ENCODE measurements at places on chromosomes 6 and 20.

- no peak for DNase-seq
Measured at GRCh38 chr20:2212456-2213015, 83.3 kb upstream of the TGM3 start.

- DNase-seq = no peak
Measured at GRCh38 chr6:36979347-36979742, 6.7 kb downstream of the MTCH1 start.

GRCh38 chr6:2194643-2195042, 50.8 kb downstream of the GMDS start:
- no peak for DNase-seq

DNA sequence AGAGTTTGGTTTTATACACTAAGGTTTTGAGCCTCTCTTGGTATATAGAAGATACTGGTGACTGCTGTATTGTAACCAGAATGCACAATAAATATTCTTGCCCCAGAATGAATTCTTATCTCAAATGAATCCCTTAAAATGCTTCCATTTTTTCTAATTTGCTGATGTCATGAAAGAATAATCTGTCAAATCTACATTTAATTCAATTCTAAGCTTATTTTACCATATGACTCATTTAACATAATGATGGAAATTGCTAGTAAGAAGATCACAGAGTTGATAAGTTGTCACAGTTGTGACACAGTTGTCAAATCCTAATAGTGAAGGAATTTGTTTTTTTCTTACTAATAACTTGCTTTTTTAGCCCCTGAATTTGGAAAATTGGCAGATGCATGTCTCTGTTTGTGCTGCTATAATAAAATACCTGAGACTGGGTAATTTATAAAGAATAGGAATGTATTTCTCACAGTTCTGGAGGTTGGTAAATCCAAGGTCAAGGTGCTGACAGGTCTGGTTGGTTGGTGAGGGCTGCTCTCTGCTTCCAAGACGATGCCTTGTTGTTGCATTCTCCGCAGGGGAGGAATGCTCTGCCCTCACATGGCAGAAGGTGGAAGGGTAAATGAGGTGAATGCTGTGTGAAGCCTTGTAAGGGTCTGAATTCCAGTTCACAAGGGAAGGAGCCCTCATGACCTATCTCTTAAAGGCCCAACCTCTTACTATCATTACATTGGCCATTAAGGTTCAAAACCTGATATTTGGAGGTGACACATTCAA, 4.7 kb downstream of the ECT2L start:
- DNase-seq = no peak

GRCh38 chr6:146433881-146434731, 109.5 kb upstream of the RAB32 start:
- no peak for DNase-seq

DNA sequence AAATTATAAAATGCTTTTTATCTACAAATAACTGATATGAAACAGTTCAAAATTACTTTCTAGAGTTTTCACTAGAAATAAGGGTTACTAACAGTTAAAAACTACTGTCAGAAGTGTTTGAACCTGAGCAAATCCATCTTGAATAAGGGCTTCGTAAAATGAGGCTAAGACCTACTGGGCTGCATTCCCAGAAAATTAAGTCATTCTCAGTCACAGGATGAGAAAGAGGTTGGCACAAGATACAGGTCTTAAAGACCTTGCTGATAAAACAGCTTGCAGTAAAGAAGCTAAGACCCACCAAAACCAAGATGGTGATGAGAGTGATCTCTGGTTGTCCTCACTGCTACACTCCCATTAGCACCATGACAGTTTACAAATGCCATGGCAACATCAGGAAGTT, 93.7 kb downstream of the PLG start:
- DNase-seq = no peak

DNA sequence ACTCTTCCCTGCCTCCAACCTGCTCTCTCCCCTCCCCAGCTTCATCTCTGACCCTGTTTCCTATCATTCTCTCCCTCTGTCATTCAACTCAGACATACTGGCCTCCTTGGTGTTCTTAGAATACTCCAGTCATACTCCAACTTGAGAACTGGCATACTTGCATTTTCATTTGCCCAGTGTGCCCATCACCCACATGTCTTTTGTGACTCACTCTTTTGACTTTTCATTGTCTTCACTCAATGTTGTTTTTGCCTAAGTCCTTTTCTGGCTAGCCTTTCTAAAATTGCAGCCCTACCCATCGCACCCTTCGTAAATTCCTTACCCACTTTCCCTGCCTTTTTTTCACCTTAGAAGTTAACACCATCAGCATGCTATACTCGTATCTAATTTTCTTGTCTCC, 77.0 kb upstream of the CD2AP start:
- no peak for DNase-seq
